ENCODE measurements at places on chromosomes 13 and 19.

GRCh38 chr19:9729162-9729561, 39.4 kb downstream of the ZNF846 start:
- DNase-seq, result no peak

DNA sequence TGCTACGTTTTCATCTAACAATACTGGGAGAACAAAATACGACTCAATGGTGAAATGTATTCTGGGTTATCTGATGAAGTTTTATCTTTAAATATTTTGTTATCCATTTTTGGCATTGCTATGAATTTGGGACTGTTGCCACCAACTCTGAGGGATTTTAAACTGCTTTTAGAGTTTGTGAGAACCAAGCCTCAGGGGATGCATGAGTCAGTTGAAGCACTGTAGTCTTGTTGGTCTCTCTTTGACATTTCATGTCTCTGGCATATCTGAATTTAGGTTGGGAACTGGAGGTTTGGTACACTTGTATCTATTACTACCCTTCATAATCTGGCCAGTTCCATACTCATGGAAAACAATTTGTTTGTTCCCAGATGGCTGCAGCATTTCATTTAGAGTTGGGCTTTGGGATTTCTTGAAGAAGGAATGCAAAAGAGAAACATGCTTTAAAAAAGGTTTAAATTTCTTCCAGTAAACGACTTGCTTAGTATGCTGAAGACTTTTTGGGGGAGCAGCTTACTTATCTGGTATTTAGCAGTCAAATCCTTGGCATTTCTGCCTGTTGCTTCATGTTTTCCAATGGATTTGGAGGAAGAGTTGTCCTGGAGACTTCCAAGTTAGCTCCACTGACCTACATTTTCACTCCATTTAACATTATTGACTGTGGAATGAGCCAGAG, 28.9 kb downstream of the ARHGEF7 start:
- no peak for DNase-seq

DNA sequence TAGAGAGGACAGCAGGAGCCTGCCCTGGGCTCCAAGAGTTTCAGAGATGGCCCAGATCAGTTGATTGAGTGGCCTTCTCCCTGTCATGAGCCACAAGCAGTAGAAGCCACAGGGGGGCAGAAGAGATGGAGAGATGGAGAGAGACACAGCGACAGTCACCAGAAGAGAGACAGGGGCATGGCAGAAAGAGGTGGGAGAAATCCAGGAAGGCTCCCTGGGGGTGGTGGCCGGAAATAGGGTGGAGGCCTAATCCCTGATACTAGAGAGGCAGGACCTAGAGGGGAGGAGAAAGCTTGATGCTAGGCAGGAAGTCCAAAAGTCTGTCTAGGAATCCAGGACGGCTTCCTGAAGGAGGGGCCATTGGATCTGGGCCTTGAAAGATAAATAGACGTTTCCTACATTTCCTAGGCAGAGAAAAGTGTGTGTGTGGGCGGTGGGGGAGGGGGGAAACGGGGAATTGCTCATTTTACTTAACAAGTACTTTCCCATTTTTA, 9.6 kb upstream of the TPM4 start:
- no peak for DNase-seq

DNA sequence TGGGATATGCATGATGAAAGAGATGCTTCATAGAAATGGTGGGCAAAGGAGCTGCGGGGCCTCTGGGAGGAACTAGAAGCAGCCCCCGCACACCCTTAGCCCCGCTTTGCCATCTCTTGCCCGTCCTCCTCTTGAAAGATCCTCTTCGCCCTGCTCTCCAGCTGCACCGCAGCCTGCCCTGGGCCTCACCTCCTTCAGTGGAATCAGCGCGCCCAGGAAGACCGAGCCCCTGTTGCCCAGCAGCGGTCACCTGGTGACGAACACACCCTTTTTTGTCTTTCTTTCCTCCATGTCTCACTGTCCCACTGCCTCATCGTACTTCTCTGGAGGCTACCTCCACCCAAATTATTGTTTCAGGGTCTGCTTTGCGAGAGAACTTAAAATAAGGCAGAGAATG, 807.6 kb downstream of the UQCRFS1 start:
- no peak for DNase-seq

DNA sequence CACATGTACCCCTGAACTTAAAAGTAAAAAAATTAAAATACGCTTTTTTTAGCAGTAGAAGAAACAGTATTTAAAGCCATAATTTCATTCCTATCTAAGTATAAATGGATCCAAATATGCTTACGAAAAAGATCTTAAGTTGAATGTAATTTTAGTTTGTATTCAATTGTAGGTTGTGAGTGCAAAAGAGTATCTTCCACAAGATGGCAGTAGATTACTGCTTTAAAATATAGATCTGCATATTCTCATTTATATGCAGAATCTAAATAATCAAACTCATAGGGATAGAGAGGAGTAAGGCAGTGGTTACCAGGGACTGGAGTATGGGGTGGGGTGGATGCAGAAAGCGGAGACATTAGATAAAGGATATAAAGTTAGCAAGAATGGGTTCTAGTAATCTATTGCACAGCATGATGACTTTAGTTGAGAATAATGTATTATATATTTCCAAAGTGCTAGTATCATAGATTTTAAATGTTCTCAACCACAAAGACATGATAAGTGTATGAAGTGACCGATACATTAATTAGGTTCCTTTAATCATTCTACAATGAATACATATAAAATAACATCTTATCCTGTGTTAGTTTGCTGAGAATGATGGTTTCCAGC, 14.2 kb downstream of the OR7A17 start:
- no peak for DNase-seq

DNA sequence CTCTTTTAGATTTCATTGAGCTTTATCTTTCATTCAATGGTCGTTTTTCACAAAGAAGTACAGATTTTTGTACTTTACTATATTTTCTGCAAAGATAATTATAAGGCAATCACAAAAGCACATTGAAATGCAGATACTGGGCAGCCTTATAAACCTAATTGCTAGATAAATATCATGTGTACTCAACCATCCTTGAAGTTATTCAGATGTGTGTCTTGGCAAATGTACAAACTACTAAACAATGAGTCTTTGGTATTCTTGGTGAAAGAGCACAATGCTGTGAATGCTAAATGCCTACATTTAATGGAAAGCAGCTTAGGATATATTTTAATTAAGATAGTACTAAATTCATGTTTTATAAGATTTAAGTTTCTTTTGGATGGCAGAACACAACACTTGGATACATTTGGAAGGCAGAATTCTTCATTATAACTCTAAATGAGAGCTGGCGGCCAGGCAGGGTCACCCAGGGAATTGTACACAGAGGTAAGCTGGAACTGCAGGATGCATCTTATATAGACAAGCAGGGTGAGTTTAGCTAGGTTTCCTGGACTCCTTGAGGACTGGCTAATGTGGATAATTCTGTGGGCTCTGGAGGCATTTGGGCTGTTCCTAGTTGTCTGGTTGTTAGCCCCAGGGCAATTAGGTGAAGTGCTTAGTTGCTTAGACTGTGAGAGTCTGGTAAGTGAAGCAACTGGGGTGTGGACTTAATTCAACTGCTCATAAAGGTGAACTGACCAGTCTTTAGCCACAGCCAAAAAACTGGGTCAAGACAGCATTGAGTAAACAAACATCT, 286.6 kb downstream of the PCDH20 start:
- DNase-seq, result no peak

DNA sequence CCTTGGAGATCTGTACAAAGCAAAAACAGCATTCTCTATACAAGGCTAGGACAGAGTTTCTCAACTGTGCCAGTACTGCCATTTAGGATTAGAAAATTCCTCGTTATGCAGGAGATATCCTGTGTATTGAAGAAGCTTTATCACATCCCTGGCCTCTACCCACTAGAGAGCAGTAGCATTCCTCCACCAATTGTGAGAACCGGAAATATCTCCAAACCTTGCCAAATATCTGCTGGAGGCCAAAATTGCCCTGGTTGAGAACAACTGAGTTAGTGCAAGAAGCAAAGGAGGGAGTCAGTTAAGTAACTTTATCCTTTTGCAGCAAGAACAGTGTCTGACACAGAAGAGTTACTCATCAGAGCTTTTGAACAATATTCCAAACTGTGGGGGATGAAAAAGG, 16.2 kb upstream of the FREM2 start:
- no peak for DNase-seq

DNA sequence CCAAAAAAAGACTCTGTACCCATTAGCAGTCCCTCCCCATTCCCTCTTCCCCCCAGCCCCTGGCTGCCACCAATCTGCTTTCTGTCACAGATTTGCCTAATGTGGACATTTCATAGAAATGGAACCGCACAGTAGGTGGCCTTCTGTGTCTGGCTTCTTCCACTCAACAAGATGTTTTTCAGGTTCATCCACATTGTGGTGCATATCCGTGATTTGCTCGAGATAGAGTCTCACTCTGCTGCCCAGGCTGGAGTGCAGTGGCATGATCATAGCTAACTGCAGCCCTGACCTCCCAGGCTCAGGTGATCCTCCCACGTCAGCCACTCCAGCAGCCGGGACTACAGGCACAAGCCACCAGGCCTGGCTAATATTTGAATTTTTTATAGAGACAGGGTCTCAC, 20.9 kb downstream of the AP2A1 start:
- no peak for DNase-seq

- DNase-seq, result no peak
Observed at GRCh38 chr13:88670509-88670908, 999.3 kb downstream of the SLITRK5 start.

- DNase-seq, result peak; percentile 65
Observed at GRCh38 chr19:6021878-6022569, 44.1 kb upstream of the RANBP3 start.

DNA sequence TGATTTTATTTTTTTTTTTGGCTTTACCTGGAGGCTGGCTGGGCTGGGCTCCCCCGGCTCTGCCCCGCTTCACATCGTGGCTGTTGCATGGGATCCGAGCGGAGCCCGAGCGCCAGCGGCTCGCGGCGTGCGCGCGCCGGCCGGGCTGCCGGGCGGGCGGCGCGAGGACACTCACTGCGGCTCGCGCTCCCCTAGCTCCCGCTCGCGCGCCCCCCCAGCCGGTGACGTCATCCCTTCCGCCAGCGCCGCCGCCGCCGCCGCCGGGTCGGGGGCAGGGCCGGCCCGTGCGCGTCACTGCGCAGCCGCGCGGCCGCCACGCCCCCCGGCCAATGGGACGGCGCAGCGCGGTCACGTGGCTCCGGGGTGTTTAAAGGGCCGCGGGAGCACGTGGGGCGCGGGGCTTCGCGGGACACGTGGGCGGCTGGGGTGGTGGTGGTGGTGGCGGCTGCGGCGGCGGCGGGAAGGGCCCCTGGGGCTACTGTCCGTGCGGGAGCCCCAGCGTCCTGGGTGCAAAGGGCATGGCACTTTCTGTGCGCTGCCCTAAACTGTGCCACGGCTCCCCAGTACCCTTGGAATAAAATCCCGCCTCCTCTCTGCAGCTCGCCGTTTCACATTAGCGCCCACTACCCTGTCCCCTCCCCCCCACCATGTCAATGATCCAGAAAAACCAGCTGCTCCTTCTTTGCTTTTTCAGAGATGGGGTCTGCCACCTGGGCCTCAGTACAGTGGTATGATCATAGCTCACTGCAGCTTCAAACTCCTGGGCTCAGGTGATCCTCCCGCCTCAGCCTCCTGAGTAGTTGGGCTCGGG, at the start of gene PTPRS:
Gene PTPRS, minus strand, starts transcription at position 176 of the 811 bp plus-strand sequence. CDS start 54,672 bp downstream, outside the sequence.
- peak; percentile 18 for DNase-seq

DNA sequence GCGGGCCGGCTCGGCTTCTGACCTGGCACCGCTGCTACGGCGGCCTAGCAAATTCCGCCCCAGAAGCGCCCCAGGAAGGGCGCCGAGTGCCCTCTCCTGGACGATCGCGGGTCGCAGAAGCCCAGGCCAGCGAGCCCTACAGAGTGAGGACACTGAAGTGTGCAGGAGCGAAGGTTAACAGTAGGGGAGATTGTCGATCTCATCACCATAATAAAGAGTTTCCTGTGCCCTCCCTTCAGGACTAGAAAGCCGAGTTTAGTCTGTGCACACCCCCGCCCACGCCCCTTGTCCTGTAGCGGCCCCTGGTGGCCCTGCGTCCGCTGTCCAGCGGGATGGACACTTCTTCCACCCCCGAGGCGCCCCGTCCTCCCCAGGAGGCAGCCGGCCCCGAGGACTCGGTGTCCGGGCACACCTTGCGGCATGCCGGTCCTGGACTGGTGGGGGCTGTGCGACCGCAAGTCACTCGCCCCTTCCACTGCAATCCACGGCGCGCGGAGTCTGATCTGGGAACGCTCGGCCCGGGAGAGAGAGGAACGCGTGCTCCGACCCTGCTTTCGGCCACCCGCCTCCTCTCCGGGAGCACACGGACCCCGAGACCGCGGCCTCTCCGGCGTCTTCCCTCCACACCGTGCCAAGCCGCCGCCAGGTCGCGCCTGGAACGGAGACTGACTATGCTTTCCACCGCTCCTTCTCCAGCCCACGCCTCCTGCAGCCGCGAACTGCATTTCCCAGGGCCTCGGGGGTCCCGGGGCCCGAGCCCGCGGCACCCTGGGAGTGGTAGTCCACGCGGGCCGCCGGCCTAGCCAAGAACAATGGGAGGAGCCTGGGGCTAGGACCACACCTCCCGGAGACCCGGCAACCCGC, 770 bp upstream of the KMT2B start:
- peak; percentile 98 for DNase-seq

DNA sequence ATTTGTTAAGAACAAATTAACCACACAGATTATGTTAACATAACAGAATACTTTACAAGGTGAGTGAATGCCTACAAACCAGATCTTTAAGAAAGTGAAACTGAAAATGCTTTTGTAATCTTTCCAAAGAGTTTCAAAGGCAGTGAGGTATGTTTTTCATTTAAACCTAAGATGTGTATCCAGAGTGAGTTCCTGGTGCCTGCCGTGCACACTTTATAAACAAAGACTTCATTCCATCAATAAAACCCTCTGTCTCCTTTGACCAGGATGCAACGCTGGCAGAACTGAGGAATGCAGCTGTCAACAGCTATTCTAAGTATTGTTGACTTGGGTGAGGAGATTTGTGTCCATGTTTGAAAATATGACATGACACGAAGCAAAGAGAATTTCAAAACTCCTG, 344.6 kb downstream of the DNAJC15 start:
- DNase-seq, result no peak

DNA sequence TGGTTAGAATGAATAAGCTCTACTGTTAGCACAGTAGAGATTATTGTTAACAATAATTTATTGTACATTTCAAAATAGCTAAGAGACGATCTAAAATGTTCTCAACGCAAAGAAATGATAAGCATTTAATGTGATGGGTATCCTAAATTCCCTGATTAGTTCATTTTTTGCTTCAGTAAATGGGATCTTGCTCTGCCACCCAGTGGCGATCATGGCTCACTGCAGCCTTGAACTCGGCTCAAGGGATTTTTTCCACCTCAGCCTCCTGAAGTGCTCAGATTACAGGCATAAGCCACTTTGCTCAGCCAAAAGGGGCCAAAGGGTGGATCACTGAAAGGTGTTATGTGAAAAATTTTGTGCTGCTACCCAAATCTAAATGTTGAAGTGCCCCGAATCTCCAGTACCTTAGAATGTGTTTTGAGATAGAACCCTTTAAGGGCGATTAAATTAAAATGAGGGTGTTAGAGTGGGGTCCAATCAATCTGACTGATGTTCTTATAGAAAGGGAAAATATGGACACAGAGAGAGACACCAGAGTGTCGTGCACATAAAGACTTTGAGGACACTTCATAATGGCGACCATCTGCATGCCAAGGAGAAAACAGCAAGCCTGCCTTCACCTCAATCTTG, 31.5 kb upstream of the ZNF766 start:
- DNase-seq, result peak; percentile 32
